ENCODE measurements at places on chromosomes 16 and 17. TPM values are rescaled to one million over a fixed set of nuclear protein-coding genes. Genes with fewer than 3 reads are reported as not detected.
A peak's percentile ranks its signal among the peaks of the same experiment; 100 is the strongest.

DNA sequence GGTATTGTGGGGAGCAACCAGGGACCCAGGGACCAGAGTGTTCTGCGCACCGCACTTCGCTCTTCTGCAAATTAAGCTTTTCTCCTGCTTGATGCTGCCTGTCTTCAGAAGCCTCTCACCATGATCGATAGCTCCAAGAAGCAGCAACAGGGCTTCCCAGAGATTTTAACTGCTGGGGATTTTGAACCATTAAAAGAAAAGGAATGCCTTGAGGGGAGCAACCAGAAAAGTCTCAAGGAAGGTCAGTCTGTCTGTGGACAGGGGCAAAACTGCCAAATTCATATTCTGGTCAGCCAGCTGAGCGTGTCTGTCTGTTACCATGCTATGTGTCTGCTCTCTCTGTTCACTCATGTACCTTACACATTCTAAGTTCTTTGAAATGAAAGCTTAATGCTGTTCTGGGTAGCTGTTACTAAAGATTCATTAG, 115.7 kb downstream of the MRTFB start:
- DNase-seq: no peak

GRCh38 chr16:52069866-52070265, 477.1 kb downstream of the TOX3 start:
- no peak for DNase-seq

DNA sequence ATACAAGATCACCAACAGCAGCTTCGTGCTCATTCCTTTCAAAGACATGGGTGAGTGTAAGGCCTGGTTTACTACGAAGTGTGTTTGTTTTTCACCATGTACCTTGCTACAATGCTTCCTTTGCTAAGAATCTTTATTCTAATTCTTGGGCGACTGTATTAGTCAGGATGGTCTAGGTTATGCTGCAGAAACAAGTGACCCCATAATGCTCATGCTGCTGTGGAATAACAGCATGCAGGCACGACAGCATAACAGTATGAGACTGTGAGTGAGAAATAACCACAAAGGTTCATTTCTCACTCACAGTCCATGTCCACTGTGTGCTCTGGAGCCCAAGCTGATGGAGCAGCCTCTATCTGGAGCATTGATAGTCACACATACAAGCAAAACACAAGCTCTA, 38.0 kb downstream of the TMC7 start:
- no peak for DNase-seq

DNA sequence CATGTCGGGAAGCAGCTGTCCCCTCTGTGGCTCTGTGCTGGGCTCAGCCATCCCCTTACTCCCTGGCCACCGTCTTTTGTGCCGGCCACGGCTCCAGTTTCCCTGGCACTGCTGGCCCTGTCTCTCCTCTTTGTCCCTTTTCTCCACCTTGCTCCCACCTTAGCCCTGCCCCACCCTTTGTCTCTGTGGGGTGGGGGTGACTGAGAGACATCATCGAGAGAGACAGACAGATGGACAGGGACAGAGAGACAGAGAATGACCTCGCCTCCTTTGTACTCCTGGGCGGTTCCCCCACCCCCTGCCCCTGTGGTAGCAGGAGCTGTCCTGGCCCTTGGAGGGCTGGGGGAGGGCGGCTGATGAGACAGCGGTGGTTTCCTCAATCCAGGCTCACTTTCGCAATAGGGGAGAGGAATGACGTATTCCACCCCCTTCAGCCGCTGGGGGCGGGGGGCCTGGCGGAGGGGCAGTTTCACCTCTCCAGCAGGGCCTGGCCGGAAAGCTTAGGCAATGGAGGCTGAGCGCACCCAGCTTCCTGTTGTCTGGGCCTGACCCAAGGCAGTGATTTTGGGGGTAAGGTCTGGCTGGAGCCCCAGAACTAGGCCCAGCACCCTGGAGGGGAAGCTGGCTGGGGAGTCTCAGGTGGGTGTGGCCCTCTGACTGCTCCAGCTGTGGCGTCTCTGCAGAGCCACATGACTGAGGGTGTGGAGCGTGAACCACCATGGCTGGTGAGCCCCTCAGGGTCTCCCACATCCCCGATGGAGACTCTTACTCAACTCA, 7.3 kb downstream of the FMNL1 start:
- peak; percentile 95 for DNase-seq

GRCh38 chr17:41396996-41397660, at the start of gene KRT31:
Gene KRT31 (minus strand): TSS chr17:41397608. CDS start chr17:41397539, 69 bp downstream.
- DNase-seq: no peak

- DNase-seq: peak; percentile 87
Measured at GRCh38 chr17:50206604-50207293, 5.3 kb upstream of the COL1A1 start.

DNA sequence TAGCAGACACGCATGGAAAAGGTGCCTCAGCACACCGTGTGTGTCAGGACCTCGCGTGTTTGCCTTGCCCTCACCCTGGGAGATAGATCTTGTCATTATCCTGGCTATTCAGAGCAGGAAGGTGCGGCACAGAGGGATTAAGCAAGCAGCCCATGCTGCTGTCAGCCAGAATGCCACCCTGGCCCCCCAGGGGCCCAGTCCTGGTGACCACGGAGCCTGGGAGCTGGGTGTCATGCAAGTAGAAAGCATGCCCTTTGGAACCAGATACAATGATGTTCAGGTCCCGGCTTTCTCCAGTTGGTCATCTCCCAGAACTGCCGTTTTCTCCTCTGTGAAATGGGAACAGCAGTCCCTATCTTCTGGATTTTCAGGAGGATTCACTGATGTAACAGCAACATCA, 29.9 kb downstream of the CACNG4 start:
- no peak for DNase-seq

GRCh38 chr17:82349287-82349701, 9.8 kb upstream of the TEX19 start:
- no peak for DNase-seq

- no peak for DNase-seq
Measured at GRCh38 chr17:34582185-34582900, 3.0 kb downstream of the TMEM132E start.

DNA sequence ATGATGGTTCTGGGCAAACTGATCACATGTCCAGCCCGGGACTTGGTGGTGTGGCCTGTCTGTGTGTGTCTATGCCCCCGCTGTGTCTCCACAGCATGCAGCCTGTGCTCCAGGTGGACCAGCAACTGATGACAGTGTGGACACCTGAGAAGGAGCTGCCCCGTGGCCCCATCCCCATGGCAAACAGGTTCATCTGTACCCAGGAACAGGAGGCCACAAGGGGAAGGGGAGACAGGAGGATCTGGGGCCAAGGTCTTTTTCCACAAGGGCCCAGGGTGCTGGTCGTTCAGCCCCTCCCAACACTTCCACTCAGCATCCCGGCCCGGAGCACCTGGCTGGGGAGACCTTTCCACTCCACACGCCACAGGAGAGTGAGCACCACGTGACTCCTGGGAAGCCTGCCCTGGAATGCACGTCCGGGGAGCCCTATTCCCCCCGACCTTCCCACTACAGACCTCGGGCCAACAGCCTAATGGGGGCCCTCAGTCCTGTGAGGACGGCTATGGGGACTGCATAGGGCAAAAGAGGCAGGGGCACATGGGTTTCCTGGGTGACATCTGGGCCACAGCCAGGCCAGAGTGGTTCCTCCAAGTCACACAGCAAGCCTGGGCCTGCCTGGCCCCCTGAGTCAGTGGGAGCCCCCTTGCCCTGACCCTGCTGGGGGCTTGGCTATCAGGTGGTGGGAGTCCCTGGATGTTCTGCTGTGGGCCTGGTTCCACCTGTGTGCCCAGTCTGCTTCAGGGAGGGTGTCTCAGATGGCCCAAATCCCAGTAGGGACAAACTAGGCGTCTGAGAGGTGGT, 20.8 kb upstream of the NXPH3 start:
- DNase-seq: peak; percentile 84

- DNase-seq: no peak
Measured at GRCh38 chr16:57325458-57325857, 33.1 kb upstream of the CCL22 start.

GRCh38 chr16:77324729-77325128, 110.1 kb downstream of the ADAMTS18 start:
- DNase-seq: no peak

DNA sequence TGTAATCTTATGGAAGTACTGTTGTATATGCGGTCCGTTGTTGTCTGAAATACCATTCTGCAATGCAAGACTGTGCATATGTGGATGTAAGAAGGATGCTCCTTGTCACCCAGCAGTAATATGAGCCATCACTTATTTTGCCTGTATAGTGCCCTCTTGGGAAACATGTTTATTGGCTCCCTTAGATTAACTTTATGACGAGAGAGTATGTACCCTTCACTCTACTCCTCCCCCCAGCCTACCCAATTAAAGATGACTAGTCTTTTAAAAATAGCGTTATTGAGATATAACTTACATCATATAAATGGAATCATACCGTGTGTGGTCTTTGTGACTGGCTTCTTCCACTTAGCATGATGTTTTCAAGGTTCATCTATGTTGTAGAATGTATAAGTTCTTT, 33.6 kb downstream of the FTO start:
- no peak for DNase-seq

DNA sequence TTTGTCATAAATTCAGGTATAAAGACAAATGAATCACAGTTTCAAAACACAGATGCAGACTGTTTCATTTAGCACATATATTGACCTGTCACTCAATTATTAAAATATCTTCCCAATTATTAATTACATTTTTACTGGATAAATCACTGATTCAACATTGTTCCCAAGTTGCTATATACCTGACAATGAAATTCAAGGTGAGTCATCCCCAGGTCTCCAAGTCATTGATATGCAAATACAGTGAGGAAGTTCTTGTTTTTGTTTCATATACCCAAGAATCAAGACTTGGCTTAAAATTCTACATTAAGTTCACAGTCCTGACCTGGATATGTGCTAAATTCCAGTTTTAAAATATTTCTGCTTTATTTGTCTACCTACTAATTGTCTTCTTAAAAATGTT, 599.3 kb upstream of the PSMD7 start:
- DNase-seq: no peak

GRCh38 chr16:67666559-67667452, at the start of the genes C16orf86 and ENKD1:
Gene C16orf86 (plus strand): TSS chr16:67666814. CDS start chr16:67666971, 157 bp downstream.
Gene ENKD1 (minus strand): TSS chr16:67666750. CDS start chr16:67666442, 308 bp downstream.
- DNase-seq: peak; percentile 95

The USP7 gene
- total RNA-seq: 95.5 TPM

The CSH2 gene
- total RNA-seq: not detected

The CA4 gene
- total RNA-seq: 100 TPM

The PRAC2 gene
- total RNA-seq: not detected

The CMTM2 gene
- 1.00 TPM for total RNA-seq

The SLC52A1 gene
- total RNA-seq: 0.22 TPM

The TAT gene
- total RNA-seq: not detected

The P2RX1 gene
- total RNA-seq: 2.3 TPM

The PRRT2 gene
- total RNA-seq: 1.5 TPM

Data from mesenteric fat pad (tissue), 1 donor.